WTC11 (cell line): ENCODE measurements at places on chromosomes 4 and X. TPM values are rescaled to one million over a fixed set of nuclear protein-coding genes. Genes with fewer than 3 reads are reported as not detected.

The ADH7 gene
- total RNA-seq = not detected in 3 replicates

The MAGEA2B gene
- 12.3 to 13.8 TPM (median 13.7 TPM) in 3 replicates for total RNA-seq

The RTL3 gene
- total RNA-seq = not detected in 3 replicates

The WNK3 gene
- total RNA-seq = 24.3 to 27.5 TPM (median 27.5 TPM) in 3 replicates

The POU4F2 gene
- total RNA-seq = not detected in 3 replicates

The HTN1 gene
- not detected in 3 replicates for total RNA-seq

The MAGEA10 gene
- not detected in 3 replicates for total RNA-seq
